ENCODE measurements at places on chromosomes 11 and 22.

- DNase-seq, result no peak
These were observed 37.2 kb downstream of the CELSR1 start for GRCh38 chr22:46500201-46500600.

DNA sequence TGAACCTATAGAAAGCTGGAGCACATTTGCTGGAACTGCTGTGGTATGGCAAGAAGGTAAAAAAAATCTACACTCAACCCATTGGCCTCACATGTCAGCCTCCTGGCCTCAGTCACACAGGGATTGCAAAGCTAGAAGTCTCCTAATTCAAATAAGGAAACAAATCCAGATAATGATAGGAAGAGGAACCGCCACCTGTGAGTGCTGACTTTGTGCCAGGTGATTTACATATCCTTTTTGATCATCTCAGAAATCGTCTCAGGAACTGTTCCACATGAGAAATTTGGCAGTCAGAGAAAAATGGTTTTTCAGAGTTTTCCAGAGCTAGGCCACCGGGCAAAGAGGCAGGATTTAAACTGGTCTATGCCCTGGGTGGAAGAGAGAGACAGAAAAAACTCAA, 986 bp downstream of the NLRP10 start:
- no peak for DNase-seq

- DNase-seq, result no peak
These were observed 5.7 kb upstream of the PLET1 start for GRCh38 chr11:112266410-112266778.

DNA sequence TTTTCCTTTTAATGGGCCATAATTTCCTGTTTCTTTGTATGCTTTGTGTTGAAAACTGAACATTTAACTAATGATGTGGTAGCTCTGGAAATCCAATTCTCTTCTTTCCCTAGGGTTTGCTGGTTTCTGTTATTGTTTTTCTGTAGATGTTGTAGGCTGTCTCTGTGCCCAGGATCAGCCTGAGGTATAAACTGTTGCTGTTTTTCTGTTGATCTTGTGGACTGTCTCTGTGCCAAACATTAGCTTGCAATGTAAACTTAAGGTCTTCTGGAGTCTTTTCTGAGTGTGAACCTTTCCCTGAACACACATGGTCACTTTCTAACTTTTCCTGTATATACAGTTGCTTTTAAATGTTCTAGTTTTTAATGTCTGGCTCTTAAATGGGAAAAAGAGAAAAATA, 5.9 kb upstream of the TSKU start:
- DNase-seq, result no peak

GRCh38 chr11:66194391-66194790, 74.0 kb upstream of the RAB1B start:
- DNase-seq, result no peak

DNA sequence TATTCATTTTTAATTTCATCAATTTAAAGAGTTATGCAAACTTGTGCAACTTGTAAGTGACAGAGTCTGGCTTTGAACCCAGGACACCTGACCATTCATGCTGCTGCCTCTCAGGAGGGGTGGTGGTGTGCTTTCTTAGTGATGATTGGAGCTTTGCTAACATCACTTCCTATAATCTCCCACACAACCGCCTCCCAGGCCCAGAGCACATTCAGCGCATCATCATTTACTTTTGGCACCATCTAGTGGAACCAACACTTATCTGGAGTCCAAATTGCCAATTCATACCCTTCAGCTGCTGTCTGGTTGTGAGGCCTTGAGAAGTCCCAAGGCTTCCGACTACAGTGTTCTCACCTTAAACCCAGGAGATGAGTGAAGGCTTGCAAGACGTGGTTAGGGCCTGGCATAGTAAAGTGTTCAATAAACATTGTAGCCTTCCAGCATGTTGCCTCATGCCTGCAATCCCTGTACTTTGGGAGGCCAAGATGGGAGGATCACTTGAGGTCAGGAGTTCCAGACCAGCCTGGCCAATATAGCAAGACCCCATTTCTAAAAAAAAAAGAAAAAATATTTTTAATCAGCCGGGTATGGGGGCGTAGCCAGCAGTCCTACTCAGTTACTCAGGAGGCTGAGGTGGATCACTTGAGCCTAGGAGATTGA, 1.1 kb upstream of the TTLL1 start:
- peak; percentile 52 for DNase-seq

DNA sequence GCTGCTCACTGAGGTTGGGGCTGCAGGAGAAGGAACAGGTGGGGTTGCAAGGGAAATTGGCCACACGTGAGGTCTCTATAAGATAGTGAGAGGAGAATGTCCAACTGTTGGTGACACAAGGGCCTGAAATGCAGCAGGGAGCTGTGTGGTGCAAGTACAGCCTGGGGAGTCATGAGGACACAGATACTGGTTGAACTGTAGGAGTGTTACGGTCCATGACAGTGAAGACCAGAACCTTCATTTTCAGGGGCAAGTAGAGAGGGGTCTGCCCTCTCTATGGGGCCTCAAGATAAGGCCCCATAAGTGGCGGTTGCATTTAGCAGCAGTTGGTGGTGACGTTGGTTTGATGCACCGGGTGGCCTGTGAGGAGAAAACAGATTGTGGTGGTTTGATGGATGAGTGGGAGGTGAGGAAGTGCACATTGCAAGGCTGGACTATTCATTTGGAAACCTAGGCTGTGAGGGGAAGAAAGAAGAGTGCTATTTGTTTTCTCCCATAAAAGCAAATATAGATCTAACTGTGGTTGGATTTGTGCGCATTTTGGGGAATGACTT, 39.4 kb downstream of the MICAL2 start:
- no peak for DNase-seq

DNA sequence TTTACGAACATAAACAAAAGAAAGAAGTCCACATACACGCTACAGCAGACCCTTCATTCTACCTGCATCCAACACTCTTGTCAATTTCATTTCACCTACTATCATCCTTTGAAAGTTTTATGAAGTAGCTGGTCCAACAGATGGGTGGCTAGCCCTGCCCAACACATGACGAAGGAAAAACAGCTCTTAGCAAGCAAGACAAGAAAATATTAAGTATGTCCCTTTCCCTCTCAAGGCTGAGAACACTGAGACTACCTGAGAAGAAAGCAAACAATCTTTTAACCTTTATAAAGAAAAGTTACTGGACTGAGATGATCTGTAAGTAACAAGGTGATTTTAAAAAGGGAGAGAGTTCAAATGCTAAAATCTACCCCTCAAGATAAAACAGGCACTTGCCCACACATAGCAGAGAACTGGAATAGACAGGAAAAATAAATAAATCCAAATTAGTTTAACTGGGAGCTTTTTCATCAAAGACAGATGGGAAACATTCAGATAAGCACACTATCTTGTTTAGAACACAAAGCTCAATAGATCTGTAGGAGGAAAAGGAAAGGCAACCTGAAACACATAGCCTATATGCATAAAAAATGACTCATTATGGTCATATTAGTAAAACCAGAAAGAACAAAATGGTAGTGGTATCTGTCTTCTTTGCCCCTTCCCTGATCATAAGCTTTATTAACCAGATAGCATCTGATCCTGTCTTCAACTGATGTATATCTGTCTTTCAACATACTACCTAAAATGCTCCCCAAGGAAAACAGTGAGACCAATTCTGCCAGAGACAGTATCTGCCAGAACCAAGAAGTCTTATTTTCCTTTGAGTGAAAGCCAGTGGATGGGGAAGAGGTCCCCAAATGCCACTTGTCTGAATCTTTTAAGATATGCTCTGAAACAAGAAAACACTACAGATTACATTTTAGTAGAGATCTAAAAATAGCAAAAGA, 104.3 kb downstream of the MRTFA start:
- DNase-seq, result no peak

- no peak for DNase-seq
These were observed 8.1 kb downstream of the CCDC15 start for GRCh38 chr11:124961972-124962609.

- DNase-seq, result no peak
These were observed 44.6 kb upstream of the PPARA start for GRCh38 chr22:46105494-46106278.

- DNase-seq, result no peak
These were observed 139.3 kb downstream of the CADM1 start for GRCh38 chr11:115364896-115365295.

GRCh38 chr11:4926608-4927007, 2.5 kb upstream of the OR51G1 start:
- no peak for DNase-seq

DNA sequence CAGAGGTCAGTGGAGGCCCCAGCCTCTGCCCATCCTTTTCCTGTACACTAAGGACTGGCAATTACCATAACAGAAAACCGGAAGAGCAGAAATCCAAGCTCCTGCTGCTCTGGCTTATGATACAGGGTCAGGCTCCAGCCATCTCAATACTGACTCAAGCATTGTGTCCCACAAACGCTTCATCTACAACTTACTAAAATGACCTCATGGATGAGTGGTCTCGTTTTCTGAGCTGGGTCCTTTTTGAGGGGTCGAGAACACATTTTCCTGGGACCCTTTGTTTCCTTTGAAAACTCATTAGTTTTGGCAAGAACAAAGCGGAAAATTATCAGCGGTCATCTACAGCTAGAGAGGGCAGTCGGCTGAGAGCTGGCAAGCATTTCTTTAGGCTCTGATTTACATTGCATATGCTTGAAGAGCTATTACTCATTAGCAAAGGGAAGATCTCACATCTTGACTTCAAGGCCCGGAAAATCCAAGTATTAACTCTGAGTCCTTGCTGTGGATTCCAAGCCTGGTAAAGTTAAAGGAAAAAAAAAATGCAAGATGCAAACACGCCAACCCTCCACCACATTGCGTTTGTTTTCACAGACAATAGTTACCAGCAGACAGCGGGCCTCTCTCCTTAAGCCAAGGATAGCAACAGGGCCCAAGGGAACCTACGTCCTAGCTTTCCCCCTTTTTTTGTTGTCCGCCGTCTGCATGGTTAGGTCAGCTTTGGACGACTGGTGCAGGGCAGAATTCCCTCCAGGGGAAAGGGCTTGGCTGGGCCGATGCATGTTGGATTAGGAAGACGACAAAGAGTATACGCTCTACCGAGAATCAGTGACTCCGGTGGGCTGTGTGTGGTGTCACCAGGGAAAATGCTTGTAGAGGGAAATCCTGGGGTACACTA, 1.8 kb downstream of the TESMIN start:
- DNase-seq, result no peak

- no peak for DNase-seq
These were observed 28.7 kb downstream of the EIF3F start for GRCh38 chr11:8015753-8016239.

DNA sequence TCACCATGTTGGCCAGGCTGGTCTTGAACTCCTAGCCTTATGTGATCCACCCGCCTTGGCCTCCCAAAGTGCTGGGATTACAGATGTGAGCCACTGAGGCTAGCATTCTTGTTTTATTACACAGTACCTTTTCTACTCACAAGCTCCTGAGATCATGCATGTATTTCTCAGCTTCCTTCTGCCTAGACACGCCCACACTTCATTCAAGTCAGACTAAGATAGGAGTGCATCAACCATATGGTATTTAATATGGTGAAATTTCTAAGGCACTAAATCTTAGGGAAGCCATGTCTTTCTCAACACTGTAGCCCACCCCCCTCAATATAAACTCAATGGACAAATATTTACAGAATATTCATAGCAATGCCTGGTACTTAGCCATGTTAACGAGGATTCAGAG, 62.1 kb downstream of the SLC25A17 start:
- DNase-seq, result no peak

GRCh38 chr11:13294771-13295579, 17.4 kb downstream of the BMAL1 start:
- DNase-seq, result no peak

DNA sequence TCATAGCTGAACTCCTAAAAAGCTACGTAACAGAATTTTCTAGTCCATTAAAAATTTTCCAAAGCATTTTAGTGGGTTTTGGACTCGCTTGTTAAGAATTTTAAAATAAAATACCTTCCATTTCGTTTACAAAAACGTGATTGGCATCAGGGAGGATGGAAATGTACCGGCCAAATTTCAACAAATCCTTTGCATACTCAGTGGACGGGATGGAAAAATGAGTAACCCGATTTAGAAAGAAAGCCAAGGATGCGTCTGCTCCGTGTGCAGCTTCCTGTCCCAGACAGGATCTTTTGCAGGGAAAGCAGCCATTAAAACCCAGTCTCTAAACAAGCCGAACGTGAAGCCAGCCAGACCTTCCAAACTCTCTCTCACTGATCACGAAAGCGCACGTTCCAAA, 15.6 kb downstream of the TMEM184B start:
- DNase-seq, result no peak

- no peak for DNase-seq
These were observed 2.7 kb upstream of the DPP3 start for GRCh38 chr11:66477263-66478201.

DNA sequence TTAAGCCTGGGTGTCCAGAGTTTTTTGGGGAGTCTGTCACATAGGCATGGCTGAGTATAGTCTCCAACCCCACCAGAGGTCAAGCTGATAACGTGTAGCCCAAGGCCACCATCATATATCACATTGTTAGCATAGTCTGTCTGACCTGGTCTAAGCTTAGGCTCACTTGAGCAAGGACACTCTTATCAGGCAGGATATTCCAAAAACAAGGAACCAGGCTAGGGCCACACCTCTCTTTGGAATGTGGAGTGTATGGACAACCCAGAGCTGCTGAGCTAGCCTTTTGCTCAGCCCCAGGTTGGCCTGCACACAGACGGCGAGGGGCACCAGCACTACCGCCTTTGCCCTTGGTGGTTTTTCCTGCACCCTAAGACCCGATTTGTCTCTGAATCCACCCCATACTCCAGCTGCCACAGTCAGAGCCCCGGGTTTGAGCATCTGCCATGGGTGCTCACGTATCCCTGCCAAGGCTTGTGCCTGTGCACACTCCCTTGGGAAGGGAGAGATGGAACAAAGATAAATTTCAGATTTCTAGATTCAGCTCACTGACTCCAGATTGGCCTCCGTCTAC, 7.2 kb downstream of the SNAP29 start:
- DNase-seq, result no peak

GRCh38 chr22:22770280-22770871, 117.2 kb upstream of the IGLL5 start:
- DNase-seq, result peak; percentile 20

DNA sequence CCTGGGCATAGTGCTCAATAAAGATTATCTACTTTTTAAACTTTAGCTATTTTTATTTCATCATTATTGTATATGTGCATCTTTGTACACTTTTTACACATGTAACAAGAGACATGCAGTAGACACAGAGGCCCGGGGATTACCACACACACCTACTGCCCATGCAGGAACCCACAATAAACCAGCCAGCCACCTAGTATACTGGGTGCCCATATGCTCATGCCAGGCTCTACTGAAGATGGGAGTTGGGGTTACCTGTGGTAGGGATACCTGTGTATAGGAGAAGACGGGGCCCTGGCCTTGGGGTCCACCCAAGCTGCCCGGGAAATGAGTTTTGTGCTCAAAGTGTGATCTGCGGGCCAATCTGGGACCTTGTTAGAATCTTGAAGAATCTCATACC, 31.2 kb upstream of the P2RY2 start:
- no peak for DNase-seq
